DND-41 (cell line): ENCODE measurements at places on chromosomes 1 and 21.
A peak's percentile ranks its signal among the peaks of the same experiment; 100 is the strongest.

GRCh38 chr21:27145134-27145798 lies 178.4 kb upstream of the ADAMTS5 start:
- H3K4me3 ChIP-seq = no peak overlapping the region
- no peaks in the 10 kb centered on the region for H3K36me3 ChIP-seq
- no peaks in the 10 kb centered on the region for H3K27me3 ChIP-seq
- H3K27ac ChIP-seq = no peak overlapping the region

DNA sequence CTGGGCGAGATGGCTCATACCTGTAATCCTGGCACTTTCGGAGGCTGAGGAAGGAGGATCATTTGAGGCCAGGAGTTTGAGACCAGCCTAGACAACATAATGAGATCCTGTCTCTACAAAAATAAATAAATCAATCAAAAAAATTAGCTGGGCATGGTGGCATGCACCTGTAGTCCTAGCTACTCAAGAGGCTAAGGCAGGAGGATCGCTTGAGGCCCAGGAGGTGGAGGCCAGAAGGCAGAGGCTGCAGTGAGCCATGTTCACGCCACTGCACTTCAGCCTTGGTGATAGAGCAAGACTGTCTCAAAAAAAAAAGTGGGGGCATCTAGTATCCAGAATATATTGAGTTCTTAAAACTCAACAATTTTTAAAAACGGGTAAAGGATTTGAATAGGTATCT lies 6.0 kb downstream of the TUT4 start:
- no peak overlapping the region for H3K4me3 ChIP-seq
- no peaks in the 10 kb centered on the region for H3K27me3 ChIP-seq
- no peak overlapping the region for H3K27ac ChIP-seq
- H3K4me1 ChIP-seq = peaks cover 28% of the 10 kb centered on the region
- peaks cover 34% of the 10 kb centered on the region for H3K36me3 ChIP-seq
- no peak for DNase-seq

- H3K4me3 ChIP-seq = no peak overlapping the region
- peak overlapping the region; percentile 88 for H3K27ac ChIP-seq
- H3K4me1 ChIP-seq = peaks cover 43% of the 10 kb centered on the region
- DNase-seq = no peak
- H3K36me3 ChIP-seq = peaks cover 7% of the 10 kb centered on the region; the same call in 1 of the 2 replicates
Observed at GRCh38 chr1:145980457-145980994, 15.9 kb downstream of the TXNIP start.

GRCh38 chr1:56404561-56405030 lies 174.8 kb downstream of the PLPP3 start:
- H3K27me3 ChIP-seq = no peaks in the 10 kb centered on the region
- DNase-seq = no peak
- H3K4me3 ChIP-seq = no peak overlapping the region
- H3K4me1 ChIP-seq = no peaks in the 10 kb centered on the region
- H3K36me3 ChIP-seq = no peaks in the 10 kb centered on the region
